Lung microvascular endothelial cell (primary cell): ENCODE measurements at places on chromosomes 6 and 20.
A peak's percentile ranks its signal among the peaks of the same experiment; 100 is the strongest.

DNA sequence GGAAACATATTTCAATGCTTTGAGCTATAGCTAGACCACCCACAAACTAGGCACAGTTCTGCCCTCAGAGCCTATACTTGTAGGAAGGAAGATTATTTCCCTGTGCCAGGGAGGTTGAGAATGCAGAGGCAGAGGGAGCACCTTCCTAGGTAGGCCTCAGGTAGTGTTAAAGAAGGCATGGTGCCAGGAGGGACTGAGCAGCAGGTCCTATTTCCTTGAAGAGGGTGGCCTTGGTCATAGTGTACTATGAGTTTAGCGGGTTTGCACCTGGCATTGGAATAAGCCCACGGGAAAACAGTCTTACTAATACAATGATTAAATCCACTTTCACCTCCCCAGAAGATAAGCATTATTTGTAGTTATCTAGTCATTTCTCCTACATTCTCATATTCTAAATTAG is 375.4 kb downstream of the CDKAL1 start:
- DNase-seq, result no peak

DNA sequence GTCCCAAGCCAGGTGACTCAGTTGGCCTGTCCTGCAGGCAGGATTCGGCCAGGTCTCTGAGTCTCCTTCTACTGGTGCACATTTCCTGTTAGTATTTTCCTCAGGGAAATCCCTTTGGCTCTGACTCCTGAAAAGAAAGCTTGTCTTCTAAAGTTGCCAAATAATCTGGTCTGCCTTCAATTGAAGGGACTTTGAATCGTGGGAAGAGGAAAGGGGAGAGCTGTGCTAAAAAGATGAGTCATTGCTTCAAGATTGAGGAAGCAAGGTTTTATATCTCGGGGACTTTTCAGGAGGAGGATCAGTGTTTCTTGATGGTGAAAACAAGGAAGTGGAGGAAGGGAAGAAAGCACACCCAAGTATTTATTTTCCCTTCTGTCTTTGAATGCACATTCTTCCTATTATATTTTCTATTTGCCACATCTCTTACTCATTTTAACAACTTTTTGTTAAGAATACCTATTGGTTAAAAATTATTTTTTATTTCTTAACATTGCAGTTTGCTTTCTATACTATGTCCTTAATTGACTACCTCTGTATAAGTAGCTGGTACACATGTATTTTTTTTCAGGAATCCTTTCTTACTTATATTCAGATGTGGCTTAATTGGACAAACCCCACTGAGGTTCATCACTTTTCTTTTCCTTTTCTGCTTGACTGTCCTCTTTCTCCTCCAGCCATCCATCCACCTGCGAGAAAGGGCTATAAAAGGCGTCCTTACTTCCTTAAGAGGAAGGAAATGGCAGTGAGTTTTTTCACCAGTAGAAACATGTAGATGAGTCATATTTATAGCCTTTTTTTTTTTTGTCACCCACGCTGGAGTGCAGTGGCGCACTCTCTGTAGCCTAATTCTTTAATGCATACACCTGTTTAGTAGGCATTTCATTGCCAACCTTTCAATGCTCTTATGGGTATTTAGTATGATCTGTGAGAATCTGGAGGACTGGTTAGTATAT is 15.0 kb upstream of the IFNGR1 start:
- DNase-seq, result no peak

DNA sequence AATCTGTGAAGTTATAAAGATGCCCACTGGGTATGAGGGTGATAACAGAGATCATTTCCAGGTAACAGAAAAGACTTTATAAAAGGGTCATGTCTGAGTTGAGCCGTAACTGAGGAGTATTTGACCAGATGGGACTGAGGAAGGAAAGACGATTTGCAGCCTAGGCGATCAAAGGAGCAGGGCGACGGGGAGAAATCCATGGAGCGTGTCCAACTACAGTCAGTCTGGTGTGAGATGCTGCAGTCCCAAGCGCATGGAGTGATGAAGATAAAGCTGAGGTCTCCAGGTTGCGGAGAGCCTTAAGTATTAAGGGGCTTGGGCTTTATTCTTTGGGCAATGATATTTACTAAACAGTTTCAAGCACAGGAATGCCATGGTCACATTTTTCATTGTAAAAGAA is 166.7 kb downstream of the PRKN start:
- DNase-seq, result no peak

- DNase-seq, result no peak
Measured at GRCh38 chr20:34066476-34067090, 45.5 kb downstream of the EIF2S2 start.

DNA sequence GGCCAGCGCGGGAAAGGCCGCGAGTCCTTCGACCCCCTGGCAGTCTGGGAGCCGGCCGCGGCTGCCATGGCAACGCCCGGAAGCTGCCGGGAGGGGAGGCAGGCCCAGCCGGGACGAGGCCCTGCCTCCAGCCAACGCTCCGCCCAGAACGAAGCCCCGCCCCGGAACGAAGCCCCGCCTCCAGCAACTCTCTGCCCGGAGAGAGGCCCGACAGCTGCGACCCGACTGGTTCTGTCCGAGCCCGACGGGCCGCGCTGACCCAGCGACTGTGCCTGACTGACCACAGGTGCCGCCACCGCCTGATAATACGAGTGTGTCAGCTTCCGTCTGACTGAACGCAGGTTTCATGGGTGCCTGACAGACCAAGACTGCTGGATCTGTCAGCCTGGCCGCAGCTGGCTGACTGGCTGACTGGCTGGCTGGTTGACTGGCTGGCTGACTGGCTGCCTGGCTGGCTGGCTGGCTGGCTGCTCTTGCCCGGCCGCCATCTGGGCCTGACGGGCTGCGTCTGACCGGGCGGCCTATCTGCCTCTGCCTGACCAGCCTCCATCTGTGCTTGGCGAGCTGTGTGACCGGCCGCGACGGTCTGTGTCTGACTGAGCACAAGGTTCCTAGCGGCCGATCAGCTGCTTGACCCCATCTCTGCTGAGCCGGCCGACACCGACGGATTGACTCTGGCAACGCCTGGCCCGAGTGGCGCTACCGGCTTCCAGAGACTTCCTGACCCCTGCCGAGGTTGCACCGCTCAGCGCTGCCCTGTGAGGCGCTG is 89.7 kb upstream of the EPB41L1 start:
- DNase-seq, result peak; percentile 88

- DNase-seq, result no peak
Measured at GRCh38 chr6:135397172-135397952, 100.2 kb downstream of the AHI1 start.

DNA sequence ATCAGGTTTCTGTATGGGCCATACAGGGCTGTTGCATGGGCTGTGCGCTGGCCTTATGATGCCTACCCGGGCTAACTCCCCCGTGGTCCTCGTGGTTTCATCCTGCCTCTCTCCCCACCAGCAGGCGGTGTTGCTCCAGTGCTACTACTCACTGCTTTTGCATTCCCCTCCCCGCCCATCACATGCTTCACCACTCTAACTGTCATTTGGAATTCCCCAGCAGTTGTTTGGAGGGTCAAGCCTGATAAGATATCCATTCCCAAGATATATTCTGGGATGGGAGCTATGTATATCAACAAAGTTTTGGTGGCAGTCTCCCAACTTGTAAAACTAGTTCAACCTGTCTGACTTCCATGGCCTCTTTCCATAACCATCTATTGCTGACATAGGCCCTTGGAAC is 233.2 kb upstream of the SOX4 start:
- no peak for DNase-seq

- no peak for DNase-seq
Measured at GRCh38 chr6:161346717-161347116, 72.9 kb upstream of the AGPAT4 start.

DNA sequence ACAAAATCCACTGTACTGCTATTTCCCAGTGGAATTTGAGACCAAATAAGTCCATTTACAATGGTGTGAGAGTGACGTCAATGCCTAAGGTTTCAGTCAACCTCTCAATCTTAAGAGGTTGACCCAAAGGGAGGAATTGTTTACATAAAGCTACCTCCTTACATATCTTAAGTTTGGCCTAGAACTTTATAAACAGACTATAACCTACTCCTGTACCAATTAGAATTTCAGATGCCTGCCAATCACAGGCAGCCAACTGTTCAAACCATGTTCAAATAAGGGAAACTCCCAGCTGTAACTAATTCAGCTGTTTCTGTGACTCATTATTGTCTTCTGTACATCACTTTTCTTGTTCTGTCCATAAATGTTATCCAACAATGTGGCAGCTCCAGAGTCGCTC is 14.5 kb downstream of the LGSN start:
- DNase-seq, result no peak

GRCh38 chr6:41160933-41161332 is 2.0 kb downstream of the TREM2 start:
- DNase-seq, result no peak

DNA sequence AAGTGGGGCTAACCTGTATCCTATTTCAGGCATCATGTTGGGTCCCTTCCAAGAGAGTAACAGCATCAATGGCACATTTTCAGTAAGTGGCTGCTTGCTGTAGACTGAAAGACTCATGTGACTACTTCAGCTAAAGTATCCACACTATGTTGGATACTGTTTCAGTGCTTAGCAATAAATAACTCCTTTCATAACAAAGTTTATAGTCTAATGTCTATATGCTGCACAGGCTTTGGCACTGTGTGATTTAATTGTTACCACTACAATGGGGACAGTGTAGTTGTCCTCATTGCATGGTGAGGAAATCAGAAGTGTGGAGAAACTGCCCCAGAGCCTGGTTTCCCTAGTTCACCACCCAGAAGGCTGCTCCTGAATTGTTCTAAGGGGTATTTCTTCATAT is 318.0 kb upstream of the PTCHD4 start:
- peak; percentile 18 for DNase-seq
